ENCODE measurements at places on chromosomes 2 and 18.

GRCh38 chr2:46198164-46198883 is 98.9 kb upstream of the EPAS1 start:
- DNase-seq = no peak

DNA sequence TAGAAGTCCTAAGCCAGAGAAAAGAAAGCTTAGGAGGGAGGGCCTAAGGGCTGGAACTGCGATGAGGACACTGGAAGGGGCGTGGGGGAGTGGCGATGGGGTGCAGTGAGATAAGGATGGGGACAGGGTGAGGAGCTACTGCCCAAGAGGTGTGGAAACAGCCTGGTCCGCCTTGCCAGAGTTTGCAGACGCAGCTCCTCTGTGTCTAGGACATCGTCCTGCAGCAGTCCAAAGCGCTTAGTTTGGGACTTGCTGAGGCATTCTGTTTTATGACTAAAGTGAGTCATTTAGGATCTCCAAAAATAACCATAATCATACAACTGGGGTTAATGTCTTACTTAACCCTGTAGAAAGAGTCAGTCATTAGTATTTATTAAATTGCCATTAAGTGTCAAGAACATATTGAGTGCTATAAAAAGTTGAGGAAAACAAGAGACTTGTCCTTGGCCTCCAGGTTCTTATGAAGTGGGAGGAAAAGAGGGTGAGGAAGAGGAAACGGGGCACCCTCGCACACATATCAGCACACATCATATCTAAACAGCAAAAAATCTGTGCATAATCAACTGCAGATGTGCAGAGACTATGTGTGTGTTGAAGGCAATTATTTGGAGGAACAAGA is 74.8 kb downstream of the CDK15 start:
- no peak for DNase-seq

- DNase-seq = no peak
Measured at GRCh38 chr2:98282109-98282508, 64.1 kb upstream of the CNGA3 start.

DNA sequence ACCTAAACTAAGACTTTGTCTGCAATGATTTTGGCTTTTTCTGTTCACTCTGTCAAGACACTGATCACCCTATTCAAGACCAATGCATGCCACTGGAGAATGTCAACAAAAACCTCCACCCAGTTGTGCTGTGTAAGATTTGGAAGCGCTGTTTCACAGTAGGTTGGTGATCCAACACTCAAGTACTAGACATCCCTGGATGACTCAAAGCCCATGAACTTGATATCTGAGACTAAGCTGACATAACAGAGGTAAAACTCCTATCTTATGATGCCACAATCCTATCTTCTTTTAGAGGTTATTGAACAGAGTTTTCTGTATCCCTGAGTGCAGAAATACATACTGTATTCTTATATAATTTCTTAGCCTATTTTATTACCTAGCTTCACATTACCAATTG is 251.3 kb upstream of the ETAA1 start:
- DNase-seq = no peak

DNA sequence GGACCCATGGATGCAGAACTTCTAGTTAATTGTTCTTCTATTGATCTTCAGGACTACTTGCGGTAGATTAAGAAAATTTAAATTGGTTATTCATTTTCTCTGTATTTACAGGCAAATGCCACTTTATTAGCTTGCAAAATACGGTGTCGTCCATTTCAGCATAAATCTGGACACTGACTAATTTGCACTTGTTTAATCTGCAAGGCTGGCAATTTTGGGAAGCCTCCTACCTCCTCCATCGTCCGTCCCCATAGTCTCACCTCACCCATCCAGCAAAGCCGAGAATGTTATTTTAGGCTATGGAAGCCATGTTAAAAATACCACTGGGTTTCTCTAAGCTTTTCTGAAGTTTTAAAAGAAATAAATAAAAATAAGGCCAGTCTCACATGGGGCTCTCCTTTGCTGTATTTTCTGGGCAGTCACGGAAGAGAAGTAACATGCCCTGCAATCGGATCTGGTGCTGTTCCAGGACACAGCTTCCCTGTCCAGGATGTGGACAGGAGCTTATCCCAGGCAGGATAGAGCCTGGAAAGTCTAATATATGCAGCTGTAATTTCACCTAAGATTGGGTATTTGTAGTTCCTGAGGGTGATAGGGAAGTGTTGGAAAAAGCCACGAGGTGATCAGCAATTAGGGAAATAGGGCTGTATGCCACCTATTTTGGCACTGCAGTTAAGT is 17.4 kb downstream of the TMEM178A start:
- no peak for DNase-seq
